Panc1 (cell line): ENCODE measurements at places on chromosomes 12 and 14. TPM values are rescaled to one million over a fixed set of nuclear protein-coding genes. Genes with fewer than 3 reads are reported as not detected.
A peak's percentile ranks its signal among the peaks of the same experiment; 100 is the strongest.

GRCh38 chr14:76293923-76294322, 82.0 kb upstream of the ESRRB start:
- DNase-seq, result no peak

GRCh38 chr14:50340045-50340444, 27.9 kb downstream of the DMAC2L start:
- no peak for DNase-seq

- DNase-seq, result no peak
Measured at GRCh38 chr14:84458881-84459280, 1071.1 kb upstream of the FLRT2 start.

DNA sequence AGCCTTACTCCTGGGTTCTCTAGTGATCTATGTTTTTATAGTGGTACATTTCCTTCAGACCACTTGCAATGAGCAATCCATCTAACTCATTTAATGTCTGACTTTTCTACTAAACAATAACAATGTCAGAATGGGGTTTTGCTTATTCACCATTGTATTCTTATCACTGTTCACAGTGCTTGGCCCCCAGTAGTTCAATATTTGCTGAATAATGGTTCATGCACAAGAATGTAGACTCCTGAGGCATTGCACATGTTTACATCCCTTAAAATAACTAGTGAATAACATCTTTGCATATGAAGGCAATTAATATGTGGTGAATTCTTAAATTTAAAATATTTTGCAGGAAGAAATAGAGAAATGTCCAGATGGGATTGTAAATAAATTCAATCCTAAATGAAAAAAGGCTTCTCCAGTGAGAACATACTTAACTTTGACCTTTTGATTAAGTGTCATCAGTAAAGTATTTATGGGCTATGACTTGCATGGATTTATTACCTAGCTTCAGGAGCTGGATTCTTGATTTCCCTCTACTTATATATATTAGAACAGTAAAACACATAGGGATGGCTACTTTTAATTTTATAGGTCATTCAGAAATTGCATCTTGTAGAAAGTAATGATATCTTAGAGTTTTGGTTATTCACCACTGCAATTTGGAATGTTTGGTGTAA, 3.4 kb downstream of the CCER1 start:
- DNase-seq, result no peak

- no peak for DNase-seq
Measured at GRCh38 chr14:99658218-99658845, 13.4 kb downstream of the HHIPL1 start.

GRCh38 chr14:101084436-101084826, 180.9 kb upstream of the RTL1 start:
- DNase-seq, result no peak

GRCh38 chr12:120583478-120584030, 2.4 kb upstream of the POP5 start:
- DNase-seq, result peak; percentile 20

GRCh38 chr12:128138125-128138524, 128.8 kb upstream of the TMEM132C start:
- DNase-seq, result no peak

DNA sequence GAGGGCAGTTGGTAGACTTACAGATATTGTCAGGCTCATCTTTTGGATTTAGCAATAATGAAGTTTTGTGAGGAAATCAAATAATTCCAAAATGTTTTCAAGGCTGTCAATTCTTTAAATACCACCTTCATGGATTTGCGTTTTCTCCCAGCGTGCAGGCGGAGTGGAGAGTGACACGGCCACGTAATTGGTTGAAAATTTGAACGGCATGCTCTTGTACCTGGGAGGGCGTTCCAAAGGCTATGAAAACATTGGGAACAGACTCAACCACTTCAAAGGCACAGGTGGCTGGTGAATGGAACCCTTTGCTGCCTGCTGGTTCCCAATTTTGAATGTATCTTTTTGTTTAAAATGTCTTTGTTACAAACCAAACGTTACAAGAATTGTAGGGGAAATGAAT, 12.4 kb downstream of the SMIM41 start:
- no peak for DNase-seq

- no peak for DNase-seq
Measured at GRCh38 chr12:80636832-80637231, 70.6 kb upstream of the MYF6 start.

GRCh38 chr12:49672301-49673217, 34.6 kb downstream of the FMNL3 start:
- no peak for DNase-seq

GRCh38 chr14:23899788-23900187, 53.8 kb upstream of the DHRS4 start:
- no peak for DNase-seq

DNA sequence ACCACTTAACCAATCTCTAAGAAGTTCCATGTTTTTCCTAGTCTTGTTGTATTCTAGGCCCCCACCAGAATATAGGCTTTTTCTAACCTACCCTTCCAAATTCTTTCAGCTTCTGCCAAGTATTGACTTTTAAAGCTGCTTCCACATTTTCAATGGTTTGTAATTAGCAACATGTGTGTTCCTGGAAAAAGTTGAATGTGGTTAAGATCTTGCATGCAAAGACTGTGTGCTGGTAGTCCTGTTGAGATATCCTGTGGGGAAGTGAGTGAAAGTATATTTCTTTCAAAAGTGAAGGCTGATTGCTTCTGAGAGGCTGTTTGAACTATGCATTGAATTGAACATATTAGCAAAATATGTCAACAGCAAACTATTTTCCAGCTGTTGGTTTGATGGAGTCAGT, 646 bp upstream of the OR6C4 start:
- DNase-seq, result no peak

Gene VRTN
- total RNA-seq, result not detected

Gene SLC10A1
- not detected for total RNA-seq

Gene PARP11
- total RNA-seq, result 7.3 TPM
